ENCODE measurements at places on chromosomes 5 and 9. TPM values are rescaled to one million over a fixed set of nuclear protein-coding genes. Genes with fewer than 3 reads are reported as not detected.
A peak's percentile ranks its signal among the peaks of the same experiment; 100 is the strongest.

DNA sequence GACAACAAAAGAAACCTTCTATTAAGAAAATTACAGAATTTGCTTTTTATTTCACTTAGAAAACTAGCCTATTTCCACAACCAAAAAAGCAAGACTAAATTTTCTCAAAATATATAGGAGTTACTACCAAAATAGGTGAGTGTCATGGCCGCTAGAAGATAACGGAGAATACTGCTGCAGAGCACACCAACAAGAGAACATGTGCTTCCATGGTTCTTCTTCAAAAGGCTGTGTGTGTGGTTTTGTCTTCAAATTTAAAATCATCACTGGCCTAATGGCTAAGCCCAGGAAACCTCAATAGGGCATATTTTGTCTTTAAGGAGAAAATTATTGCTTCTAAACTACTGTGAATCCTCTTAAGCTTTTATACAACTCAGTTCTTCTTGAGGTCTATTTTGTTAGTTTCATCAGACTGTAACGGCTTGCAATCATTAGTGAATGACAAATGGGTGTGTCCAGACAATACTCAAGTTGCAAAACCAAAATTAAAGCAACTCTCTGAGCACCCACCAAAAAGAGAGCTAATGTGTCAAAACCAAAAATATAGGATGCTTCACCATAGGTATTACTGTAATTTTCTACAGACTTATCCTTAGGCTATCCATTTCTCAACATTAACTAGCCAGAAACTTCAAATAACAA lies 3.3 kb downstream of the SETX start:
- peak overlapping the region; percentile 81 for H3K4me3 ChIP-seq

DNA sequence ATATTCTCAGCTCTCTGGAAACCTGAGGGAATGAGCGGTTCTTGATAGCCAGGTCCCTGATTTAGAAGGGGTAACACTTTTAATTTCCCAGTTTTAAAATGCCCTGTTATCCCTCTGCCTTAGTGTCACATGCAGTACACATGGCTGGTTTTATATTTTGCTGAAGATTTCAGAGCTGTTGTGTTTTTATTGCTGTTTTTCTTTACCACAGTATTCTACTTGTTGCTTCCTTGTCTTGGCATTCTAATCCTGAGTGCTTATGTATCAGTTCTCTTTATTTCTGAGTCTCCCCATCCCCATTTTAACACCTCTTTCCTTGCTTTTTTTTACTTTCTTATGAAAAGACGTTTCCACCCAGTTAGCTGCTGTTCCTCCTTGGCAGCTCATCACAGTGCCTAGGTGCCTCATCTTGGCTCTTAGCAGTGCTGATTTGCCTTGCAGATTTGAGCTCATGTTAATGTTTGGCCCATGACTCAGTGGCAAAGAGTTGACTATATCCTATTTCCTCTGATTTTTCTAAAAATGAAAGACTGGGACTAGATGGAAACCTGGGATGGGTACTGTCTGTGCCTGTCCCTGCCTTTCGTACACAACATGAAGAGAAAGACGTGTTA lies 3.7 kb downstream of the MTRR start:
- H3K4me1 ChIP-seq = peaks cover 63% of the 10 kb centered on the region
- peaks cover 56% of the 10 kb centered on the region for H3K36me3 ChIP-seq
- H3K4me3 ChIP-seq = peak overlapping the region; percentile 34
- H3K27me3 ChIP-seq = no peaks in the 10 kb centered on the region
- peak overlapping the region; percentile 72 for H3K27ac ChIP-seq

DNA sequence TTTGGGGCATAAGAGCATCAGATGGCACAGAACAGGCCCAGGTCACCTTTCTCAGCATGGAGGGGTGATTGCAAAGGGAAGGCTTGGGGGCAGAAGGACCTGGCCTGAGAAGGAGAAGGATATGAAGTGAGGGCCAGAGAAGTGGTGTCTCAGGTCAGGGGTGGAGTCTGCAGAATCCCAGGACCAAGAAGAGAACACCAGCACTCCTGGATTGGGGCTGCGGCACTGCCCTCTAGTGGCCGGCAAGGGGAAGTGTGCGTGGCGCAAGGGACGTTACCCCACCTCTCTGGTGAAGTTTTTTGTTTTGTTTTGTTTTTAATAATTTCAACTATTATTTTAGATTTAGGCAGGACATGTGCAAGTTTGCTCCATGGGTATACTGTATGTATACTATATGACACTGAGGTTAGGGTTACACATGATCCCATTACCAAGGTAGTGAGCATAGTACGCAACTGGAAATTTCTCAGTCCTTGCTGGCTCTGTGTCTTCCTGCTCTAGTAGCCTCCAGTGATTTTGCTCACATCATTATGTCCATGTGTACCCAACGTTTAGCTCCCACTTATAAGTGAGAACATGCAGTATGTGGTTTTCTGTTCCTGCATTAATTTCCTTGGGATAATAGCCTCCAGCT lies 1548.6 kb downstream of the EFNA5 start:
- H3K4me1 ChIP-seq = no peaks in the 10 kb centered on the region
- no peaks in the 10 kb centered on the region for H3K36me3 ChIP-seq
- no peak overlapping the region for H3K27ac ChIP-seq
- H3K4me3 ChIP-seq = no peak overlapping the region
- no peaks in the 10 kb centered on the region for H3K27me3 ChIP-seq

Gene SHISAL2B
- not detected for total RNA-seq

Gene GLDC
- total RNA-seq = 0.63 TPM
